Stimulated activated CD8-positive, alpha-beta memory T cell treated with anti-CD3 and anti-CD28 coated beads, Interleukin-7, amount 100 ng/mL, for 24 hours (primary cell): ENCODE measurements at places on chromosomes 12 and 14.

- no peak for DNase-seq
Observed at GRCh38 chr14:65164068-65164824, 61.9 kb upstream of the MAX start.

GRCh38 chr12:123990511-123990910, 17.5 kb downstream of the ZNF664 start:
- DNase-seq: no peak

DNA sequence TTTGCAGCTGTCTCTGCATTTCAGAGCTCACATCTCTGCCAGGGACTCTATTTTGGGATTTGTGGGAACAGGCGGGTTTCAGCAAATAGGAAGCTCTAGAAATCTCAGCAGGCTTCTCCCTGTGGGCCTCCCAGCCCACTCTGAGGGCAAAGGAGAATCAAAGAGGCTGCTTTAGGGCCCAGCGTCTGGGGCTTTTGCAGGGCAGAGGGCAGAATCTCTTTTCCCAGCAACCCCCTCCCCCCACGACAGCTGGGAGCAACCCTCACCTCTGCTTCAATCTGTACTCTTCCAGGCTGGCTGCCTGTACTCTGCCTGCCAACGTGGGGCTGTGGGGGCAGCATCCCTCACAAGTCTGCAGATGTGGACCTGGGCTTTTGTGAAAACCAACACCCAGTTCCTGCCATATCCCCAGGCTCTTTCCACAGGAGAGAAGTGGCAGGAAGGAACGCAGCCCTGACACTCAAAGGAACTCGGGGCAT, 529.6 kb upstream of the TBX3 start:
- DNase-seq: no peak

- no peak for DNase-seq
Observed at GRCh38 chr12:116582610-116583009, 23.4 kb downstream of the MAP1LC3B2 start.

- no peak for DNase-seq
Observed at GRCh38 chr12:95681210-95681765, 109.3 kb downstream of the NTN4 start.

GRCh38 chr12:76762601-76762980, 1.3 kb upstream of the ZDHHC17 start:
- no peak for DNase-seq

DNA sequence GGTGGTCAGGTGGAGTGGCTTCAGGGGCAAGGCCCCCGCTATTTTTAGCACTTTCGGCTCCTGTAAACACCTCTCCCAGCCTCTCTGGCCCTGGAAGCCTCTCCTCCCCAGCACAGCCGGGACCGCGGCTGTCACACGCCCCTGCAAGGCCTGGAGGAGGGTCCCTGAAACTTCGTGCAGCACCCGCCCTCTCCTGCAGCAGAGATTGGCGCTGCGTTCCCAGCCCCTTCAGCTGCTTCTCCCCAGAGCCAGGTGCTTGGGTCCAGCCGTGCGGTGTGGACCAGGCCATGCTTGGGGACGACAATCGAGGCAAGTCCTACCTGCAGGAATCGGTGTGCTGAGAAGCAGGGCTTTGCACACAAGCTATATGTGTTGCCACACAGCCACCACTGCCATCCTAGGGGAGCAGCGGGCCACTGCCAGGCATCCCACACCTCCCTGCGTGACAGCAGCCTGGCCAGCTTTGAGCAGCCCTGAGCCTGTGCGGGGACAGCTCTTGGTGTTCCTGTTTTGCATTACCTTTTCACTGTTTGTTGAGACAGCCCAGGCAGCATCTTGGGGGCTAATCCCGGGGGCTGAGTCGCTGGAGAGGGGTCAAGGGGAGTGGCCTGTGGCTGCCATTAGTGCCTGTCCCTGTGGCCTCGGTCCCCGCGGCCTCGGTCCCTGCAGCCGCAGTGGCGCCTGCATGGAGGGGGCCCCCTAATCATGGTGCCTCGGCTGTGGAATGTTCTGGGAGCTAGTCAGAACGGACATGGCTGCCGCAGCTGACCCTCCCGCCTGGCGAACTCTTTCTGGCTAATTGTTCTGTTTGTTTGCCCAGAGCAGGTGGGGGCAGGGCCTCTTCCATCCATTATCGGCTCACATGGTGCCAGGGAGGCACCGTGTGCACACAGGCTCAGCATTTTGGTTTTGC, 27.6 kb upstream of the TRAF3 start:
- DNase-seq: no peak

- no peak for DNase-seq
Observed at GRCh38 chr12:118175823-118176447, 40.0 kb downstream of the PEBP1 start.

DNA sequence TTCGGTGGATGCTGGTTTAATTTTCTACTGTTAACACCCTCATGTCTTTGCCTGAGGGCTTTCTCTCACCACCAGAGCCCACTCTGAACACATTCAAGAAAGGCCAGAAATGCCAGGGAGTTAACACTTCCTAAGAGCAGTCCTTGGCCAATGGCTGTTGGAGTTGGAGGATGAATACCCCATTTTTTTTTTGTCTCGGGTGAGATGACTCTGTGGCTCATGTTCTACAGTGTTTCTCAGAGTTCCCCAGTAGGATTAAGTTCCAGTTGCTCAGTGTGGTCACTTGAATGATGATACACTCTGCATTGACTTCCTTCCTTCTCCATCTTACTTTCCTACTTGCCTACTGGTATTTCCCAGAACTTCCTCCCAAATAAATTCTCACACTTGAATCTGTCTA, 65.8 kb downstream of the FOS start:
- DNase-seq: no peak

- no peak for DNase-seq
Observed at GRCh38 chr14:74843653-74844052, 32.3 kb downstream of the PROX2 start.

DNA sequence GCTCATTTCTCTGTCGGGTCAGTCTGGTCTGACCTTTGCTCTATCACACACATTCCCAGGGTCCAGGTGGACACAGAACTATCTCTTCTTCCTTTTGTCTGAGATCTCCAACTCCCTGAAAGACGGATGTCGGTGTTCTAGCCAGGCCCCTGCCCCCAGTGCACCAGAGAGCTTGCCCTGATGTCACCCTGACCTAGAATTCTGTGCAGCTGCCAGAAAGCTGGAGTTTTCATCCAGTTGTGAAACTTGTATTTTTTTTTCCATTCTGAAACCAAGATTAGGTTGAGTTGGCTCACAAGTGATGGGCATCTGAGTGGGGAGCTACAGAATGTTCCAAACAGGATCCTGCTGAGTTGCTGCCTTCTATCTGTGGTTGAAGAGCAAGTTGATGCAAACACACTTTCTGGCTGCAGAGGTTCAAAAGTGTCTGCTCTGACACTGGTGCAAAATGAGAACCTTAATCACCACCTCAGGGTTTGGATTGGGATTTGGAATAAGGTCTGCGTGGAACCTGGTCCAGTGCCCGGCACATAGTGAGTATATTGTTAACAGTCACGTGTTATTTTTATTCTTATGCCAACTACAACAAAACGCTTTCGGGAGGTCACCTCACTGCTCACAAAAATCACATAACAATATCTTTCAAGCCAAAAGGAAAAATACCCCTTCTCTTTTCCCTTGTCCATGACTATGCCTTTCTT, 211.5 kb downstream of the SLC15A4 start:
- no peak for DNase-seq

DNA sequence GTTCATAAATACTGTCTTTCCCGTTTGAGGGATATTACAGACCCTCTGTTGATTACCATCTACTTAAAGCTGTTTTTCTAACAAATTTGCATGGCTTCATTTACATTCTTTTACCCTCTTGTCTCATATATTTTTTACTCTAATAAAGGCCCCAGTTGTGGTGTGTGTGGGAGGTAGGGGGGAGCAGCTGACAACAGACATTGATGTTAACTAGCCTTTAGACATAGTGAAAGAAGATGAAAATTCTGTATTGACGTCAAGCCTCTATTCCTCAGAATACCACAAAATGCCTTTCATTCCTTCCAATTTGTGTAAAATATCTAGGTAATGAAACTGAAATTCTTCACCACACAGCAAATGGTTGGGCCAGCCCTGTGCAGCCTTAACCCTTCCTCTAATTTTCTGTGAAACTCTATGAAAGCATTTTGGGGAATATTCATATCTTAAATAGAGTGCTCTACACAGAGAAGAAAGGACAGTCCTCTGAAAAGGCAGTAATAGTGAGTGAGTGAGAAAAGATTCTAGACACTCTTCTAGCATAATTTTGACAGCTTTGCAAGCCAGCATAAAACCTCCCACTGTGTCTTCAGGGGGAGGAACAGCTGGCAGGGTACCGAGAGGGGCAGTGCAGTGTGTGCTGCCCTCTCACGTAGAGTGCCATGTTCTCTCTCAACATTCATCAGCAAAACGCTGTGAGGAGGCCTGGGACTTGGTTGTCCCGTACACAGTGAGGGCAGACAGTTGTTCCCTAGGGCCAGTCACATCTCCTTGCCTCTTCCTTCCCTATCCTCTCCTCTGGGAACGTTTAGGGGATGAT, 20.1 kb upstream of the CERS5 start:
- no peak for DNase-seq

- DNase-seq: no peak
Observed at GRCh38 chr12:80829767-80830166, 108.0 kb downstream of the LIN7A start.

- DNase-seq: no peak
Observed at GRCh38 chr12:22856178-22856577, 231.2 kb downstream of the ETNK1 start.

DNA sequence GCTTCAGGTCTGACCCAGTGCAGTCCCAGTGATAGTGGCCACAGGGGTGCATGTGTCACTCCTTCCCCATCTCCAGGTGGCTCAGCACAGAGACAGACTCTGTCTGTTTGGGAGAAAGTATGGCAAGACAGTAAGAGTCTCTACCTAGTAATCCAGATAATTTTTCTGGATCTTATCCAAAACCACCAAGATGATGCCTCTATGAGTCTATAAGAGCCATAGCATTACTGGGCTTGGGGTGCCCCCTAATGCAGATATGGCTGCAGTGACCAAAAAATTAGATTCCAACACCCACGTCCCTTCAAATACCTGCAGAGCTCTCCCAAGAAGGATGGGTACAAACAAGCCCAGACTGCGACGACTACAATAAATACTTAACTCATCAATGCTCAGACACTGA, 123.8 kb downstream of the GRIP1 start:
- no peak for DNase-seq

DNA sequence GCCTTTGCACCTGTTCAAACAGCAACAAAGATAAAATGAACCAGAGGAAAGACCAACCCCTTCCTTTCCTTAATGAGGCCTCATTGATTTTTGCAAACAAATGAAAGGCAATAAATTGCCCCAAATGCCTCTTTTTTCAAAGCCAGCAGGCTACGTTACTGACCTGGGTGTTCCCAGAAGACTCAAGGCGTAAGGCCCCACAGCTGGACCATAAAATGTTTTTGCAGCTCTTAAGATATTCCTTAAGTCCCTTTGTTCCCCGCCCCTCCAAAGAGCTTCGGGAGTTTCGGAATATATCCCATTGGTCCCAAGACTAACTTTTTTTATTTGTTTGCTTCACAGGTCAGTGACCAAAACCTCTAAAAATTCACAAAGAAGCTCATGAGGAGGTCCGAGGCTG, 462.9 kb upstream of the PRICKLE1 start:
- DNase-seq: no peak

DNA sequence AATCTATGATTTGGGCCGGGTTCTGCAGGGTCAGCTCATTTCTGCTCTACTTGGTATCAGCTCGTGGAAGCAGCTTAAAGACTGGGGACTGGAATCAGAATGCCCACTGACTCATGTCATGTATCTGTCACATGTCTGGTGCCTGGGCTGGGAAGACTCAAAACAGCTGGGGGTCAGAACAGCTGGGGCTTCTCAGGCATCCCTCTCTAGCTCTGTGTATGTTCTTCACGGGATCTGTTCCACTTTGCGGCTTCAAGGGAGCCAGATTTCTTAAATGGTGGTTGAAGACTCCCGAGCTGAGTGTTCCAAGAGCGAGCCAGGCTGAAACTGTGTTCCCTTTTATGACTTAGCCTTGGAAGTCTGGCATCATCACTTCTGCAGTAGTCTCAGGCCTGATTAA, 11.9 kb downstream of the AEBP2 start:
- DNase-seq: no peak

DNA sequence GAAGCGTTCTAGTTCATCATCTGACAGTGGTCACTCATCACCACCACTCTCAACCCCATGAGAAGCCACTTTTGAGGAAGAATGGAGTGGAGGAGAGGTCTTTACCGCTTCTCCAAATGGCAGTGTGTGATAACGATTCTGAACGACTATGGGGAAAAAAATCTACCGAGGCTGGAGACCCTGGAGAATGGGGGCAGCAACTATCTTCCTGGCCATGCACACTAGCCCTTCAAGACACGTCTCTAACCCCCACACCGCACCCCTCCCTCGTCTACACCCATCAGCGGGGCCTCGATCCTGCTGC, 365 bp downstream of the ING4 start:
- no peak for DNase-seq

- DNase-seq: no peak
Observed at GRCh38 chr14:33642691-33643244, 308.1 kb downstream of the EGLN3 start.

DNA sequence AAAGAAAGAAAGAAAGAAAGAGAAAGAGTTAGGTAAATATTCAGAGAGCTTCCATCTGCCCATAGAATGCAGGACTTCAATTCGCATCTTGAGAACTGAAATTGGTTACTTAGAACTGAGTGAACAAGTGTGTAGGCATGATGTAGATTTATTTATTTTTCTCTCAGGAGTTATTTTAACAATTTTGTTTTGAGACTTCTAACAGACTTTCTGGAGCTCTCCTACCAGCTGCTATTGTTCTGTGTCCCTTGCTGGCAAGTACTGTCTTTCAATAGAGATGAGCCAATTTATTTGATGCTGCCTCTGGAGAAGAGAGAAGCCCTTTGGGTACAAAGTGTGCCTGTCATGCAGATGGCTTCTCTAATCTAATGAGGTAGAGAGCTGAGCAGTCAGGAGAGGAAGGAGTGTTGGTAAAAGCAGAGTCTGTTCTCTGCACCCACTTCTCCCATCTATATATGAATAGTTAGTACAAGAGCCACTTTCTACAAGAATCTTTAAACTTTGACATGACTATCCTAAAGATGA, 67.0 kb downstream of the SYT1 start:
- no peak for DNase-seq

GRCh38 chr12:62401631-62402030, 65.0 kb upstream of the MON2 start:
- DNase-seq: no peak

GRCh38 chr14:94056579-94057308, 24.3 kb downstream of the DDX24 start:
- no peak for DNase-seq

DNA sequence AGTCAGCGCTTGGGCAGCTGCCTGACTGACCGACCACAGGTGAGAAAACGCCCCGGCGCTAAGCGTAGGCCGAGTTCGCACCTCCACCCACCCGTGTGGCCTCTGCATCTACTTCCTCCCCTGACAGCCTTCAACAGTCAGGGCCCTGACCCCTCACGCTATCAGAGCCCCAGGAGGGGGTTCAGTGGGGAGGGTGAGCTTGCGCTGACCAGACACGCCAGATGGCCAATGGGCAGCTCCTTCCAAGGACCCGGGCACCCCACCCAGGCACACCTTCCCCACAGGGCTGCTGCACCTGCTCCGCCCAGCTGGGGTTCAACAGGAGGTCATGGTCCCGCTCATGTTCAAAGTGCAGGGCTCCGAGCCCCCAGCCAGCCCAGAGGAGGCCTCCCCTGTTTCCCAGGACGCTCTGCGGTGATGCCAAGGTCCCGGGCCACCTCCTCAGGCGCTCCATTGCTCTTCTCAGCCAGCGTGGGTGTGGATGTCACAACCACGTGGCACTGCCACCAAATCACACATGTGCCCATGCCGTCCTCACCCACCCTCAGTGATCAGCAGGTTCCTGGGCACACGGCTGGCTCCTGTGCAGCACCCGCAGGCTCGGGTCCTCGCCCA, 48.7 kb upstream of the BCL11B start:
- no peak for DNase-seq

GRCh38 chr14:30482276-30482675, 76.7 kb upstream of the G2E3 start:
- no peak for DNase-seq
